Activated CD4-positive, alpha-beta T cell treated with anti-CD3 and anti-CD28 coated beads, Interleukin-2, amount 10 ng/mL, durations not matched to agents 7 days and 5 days (primary cell): ENCODE measurements at places on chromosomes 1 and 21.

GRCh38 chr1:160454371-160455152, 54.2 kb downstream of the VANGL2 start:
- DNase-seq, result no peak
- peaks cover 1% of the 10 kb centered on the region for H3K36me3 ChIP-seq
- H3K4me1 ChIP-seq, result peaks cover 54% of the 10 kb centered on the region
- no peak overlapping the region for H3K4me3 ChIP-seq

DNA sequence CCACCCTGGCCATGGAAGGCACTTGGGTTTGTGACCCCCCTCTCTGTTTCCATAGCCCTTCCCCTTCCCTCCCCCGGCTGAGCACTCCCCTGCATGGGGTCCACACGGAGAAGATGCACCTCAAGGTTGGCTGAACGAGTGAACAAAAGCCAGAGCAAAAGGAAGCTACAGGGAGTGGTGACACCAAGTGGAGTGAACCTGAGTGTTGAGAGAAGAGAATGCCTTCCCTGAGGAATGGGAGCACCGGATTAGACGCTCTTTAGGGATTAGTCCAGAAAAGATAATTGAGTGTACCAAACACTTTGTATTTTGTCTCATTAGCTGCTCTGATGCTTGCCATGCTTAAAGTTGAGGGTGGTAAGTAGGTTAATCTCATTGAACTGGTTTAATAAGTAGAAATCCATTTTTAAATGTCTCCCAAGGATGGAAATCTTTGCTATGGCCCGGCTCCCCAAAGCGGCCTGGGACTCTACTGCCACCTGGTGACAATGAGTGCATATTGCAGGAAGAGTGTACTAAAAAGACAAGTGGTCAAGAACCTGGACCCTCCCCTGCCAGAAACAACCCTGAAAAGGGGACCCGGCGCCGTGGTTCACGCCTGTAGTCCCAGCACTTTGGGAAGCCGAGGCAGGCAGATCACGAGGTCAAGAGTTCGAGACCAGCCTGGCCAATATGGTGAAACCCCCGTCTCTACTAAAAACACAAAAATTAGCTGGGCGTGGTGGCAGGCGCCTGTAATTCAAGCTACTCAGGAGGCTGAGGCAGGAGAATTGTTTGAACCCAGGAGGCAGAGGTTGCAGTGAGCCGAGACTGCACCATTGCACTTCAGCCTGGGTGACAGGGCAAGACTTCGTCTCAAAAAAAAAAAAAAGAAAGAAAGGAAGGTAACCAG, 150.6 kb upstream of the ZC3H12A start:
- no peak overlapping the region for H3K4me3 ChIP-seq
- no peaks in the 10 kb centered on the region for H3K36me3 ChIP-seq
- peak; percentile 27 for DNase-seq
- no peak overlapping the region for H3K27ac ChIP-seq
- peaks cover 9% of the 10 kb centered on the region for H3K27me3 ChIP-seq

- peak overlapping the region; percentile 44 for H3K4me3 ChIP-seq
- peaks cover 11% of the 10 kb centered on the region for H3K4me1 ChIP-seq
- no peak overlapping the region for H3K27ac ChIP-seq
- peaks cover 93% of the 10 kb centered on the region for H3K27me3 ChIP-seq
Observed at GRCh38 chr1:118987468-118988185, 516 bp downstream of the TBX15 start.

GRCh38 chr21:39645331-39645730, 32.6 kb downstream of the B3GALT5 start:
- H3K27me3 ChIP-seq, result no peaks in the 10 kb centered on the region
- H3K4me3 ChIP-seq, result no peak overlapping the region
- no peak overlapping the region for H3K27ac ChIP-seq
- no peaks in the 10 kb centered on the region for H3K4me1 ChIP-seq

DNA sequence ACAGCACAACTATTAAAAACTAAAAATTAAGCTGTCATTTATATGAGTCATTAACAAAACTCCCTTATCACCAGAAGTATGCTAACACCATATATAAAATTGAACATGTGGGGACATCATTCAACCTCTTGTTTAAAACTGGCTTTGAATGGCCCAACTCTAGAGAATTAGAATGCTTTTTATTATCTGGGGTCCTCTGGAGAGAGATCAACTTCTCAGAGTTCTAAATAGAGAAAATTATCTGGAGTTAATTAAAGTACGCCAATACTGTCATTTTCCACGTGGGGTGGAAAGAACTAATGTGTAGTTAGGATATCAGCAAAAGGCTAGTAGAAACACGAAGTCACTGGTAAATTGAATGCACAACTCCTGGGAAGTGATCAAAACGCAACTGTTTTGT, 21.2 kb upstream of the CAPN2 start:
- no peak overlapping the region for H3K4me3 ChIP-seq
- peaks cover 10% of the 10 kb centered on the region for H3K27me3 ChIP-seq
- no peak for DNase-seq
- H3K27ac ChIP-seq, result no peak overlapping the region
- H3K36me3 ChIP-seq, result peaks cover 2% of the 10 kb centered on the region

GRCh38 chr1:185916861-185917260, 182.7 kb downstream of the HMCN1 start:
- DNase-seq, result no peak
- H3K27me3 ChIP-seq, result no peaks in the 10 kb centered on the region
- H3K27ac ChIP-seq, result no peak overlapping the region
- H3K4me1 ChIP-seq, result no peaks in the 10 kb centered on the region
- no peak overlapping the region for H3K4me3 ChIP-seq

DNA sequence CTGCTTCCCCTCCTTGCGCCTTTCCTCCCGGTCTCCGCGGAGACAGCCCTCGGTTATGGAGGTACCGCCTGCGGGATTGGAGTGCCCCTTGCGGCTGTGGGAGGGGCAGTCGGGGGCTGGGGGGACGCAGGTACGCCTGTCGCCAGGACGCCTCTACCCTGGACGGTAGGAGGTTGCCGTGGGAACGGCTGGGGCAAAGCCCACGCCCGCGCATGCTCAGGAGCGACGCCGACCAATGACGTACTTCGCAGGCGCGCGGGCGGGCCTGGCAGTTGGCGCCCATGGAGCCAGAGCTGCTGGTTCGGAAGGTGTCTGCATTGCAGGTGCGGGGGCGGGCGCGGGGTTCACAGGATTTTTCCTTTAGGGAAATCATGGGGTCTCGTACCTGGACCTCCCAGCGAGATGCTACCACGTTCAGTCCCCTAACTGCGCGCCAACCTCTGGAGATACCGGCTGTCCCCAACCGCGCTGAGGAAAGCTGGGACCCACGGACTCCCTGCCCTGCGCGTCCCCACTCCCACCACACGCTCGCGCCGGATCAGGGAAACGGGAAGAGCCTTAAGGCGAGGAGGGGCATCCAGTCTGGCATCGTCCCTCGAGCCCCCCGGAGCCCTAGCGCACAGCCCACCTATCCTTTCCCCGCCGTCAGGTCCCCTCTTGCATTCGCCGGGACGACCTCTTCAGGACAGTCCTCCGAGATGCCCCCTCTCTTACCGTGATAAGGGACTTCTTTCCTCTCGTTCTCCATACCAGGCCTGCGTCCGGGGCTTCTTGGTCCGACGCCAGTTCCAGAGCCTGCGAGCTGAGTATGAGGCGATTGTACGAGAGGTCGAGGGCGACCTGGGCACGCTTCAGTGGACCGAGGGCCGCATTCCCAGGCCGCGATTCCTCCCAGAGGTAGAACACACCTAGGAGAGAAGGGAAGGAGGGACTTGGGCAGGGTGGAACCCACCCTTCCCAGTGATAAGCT, at the start of gene IQCC:
Gene IQCC, plus strand, starts transcription at position 271 of the 970 bp plus-strand sequence. Its CDS starts 11 bp downstream, at position 282.
- H3K4me1 ChIP-seq, result peaks cover 43% of the 10 kb centered on the region
- H3K36me3 ChIP-seq, result peaks cover 22% of the 10 kb centered on the region
- H3K27ac ChIP-seq, result peak within 1 kb of the TSS; percentile 89
- peak; percentile 89 for DNase-seq
- H3K4me3 ChIP-seq, result peak within 1 kb of the TSS; percentile 88

- H3K27ac ChIP-seq, result no peak overlapping the region
- DNase-seq, result no peak
- H3K4me3 ChIP-seq, result no peak overlapping the region
- peaks cover 13% of the 10 kb centered on the region for H3K4me1 ChIP-seq
- no peaks in the 10 kb centered on the region for H3K27me3 ChIP-seq
Observed at GRCh38 chr1:211639475-211640300, 35.7 kb downstream of the NEK2 start.
